Esophagus squamous epithelium (tissue), 5 donors: ENCODE measurements at places on chromosomes 1 and 21.

DNA sequence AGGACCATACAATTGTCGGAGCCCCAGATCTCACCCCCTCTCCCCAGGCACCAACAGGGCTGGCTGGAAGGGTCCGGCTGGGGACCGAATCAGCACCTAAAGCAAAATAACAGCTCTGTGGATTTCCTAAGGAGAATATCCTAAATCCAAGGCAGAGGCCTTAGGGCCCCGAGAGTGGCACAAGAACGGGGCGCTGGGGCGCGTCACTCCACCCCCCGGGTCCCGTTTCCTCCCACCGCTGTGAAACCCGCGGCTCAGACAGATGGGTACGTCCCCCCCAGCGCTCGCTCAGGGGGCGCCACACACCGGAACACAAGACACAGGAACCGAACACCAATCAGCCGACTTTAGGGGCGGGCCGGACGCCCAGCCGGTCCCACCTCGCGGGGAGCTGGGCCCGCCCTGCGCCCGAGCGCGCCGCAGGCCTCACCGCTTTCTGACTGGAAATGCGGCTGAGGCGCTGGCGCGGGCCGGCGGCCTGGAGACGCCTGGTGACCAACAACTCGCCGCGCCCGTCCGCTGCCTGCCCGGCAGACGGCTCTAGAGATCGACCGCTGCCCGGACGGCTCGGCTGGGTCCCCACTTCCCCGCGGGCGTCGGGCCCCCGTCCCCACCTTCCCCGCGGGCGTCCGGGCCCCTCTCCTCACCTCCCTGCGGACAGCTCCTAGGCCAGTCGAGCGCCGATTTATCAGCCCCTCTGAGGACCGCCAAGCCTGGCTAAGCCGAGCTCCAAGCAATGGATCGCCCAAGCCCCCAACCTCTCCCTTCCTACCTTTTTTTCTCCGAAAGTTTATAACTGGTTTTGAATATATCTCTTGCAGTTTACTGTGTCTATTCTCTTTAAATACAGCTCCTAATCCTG, at the start of gene HFM1:
Gene HFM1 (minus strand): TSS at position 687 of the 862 bp plus-strand sequence. CDS start 3,755 bp downstream, outside the sequence.
- DNase-seq, result no peak

- no peak for DNase-seq
Observed at GRCh38 chr1:44719318-44719717, 11.7 kb downstream of the RNU5D-1 start.

- no peak for DNase-seq
Observed at GRCh38 chr1:186474208-186474607, 13.3 kb upstream of the PDC start.

- DNase-seq, result no peak
Observed at GRCh38 chr21:29578306-29578705, 279.6 kb downstream of the BACH1 start.

- no peak for DNase-seq
Observed at GRCh38 chr1:201241736-201242135, 41.6 kb upstream of the PKP1 start.

- no peak for DNase-seq
Observed at GRCh38 chr1:25447547-25447946, 16.9 kb downstream of the MACO1 start.

DNA sequence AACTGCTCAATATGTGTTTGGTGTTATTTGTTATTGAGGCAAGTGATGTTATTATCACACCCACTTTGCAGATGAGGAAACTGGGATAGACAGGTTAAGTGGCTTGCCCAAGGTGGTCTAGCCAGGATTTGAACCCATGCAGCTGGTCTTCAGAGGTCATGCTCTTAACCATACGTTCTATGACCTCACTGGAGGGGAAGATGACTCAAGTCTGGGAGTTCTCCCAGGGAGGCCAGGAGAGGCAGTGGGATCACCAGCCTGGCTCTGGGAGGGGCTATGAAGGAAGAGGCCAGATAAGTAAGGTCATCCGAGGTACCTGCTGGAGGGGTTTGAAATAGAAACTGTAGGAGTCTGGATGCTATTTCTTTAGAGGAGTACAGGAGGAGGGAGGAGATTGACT, 95.3 kb downstream of the NAV1 start:
- DNase-seq, result no peak

- DNase-seq, result no peak
Observed at GRCh38 chr1:185886671-185887070, 152.5 kb downstream of the HMCN1 start.

DNA sequence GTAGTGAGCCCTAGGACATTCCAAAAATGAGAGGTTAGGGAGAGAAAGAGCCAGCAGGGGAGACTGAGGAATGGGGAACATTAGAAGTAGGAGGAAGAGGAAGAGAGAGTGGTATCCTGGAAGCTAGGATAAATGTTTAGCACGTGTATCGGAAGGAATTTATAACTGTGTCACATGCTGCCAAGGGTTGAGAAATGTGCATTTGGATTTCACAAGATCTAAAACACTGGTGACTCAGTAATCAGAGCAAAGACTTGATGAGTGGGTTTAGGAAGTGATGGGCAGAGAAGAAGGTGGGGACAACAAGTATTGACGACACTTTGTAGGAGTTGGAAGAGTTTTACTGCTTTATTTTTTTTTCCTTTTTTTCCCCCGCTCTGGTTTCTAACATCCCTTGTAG, 193.9 kb downstream of the FMN2 start:
- no peak for DNase-seq

DNA sequence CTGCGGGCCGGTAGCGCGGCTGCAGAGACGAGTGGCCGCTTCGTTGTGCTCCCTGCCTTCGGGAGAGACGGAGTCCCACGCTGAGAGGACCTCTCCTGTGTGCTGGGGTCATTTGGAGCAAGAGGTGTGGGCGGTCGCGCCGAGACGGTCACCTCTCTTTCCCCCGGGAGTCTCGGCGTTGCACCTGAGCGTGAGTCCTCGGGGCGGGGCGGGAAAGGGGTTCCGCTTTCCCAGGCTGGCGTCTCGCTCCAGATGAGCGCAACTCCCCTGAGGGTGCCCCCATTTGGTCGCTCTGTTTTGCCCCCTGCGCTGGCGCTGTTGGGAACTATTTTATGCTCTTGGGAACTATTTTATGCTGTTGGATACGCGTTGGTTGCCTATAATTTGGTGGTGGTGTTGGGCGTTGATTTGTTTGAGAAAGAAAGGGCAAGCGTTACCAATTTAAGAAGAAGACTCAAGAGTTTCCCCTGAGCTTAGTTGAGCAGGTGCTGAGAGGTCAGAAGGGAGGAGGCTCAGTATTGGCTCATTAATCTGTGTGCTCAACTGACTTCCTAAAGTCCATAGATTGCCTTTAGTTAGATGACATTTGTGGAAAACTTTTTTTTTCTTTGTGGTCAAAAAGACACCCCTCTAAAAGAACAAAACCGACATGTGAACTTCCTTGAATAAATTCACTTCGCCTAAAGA, 683 bp downstream of the LRRC8B start:
- DNase-seq, result no peak

DNA sequence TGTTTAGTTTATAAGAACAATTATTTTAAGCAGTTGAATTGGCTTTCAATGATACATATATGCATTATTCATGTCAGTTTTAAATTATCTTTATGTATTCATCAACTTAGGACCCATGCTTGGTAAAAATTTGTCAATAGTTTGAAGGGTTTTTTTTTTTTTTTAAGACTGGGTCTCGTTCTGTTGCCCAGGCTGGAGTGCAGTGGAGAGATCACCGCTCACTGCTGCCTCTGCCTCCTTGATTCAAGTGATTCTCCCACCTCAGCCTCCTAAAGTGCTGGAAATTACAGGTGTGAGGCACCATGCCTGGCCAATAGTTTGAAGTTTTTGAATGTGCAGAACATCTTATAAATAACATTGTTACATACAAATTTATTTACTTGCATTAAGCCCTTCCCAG, 1671.0 kb upstream of the B3GALT2 start:
- DNase-seq, result no peak
